ENCODE measurements at places on chromosomes 1 and 21. TPM values are rescaled to one million over a fixed set of nuclear protein-coding genes. Genes with fewer than 3 reads are reported as not detected.

Gene RGSL1
- not detected for total RNA-seq

Gene FCRL6
- not detected for total RNA-seq

Gene SLC1A7
- total RNA-seq, result not detected

Gene GNG4
- total RNA-seq, result 1.9 TPM

Gene CRB1
- total RNA-seq, result not detected

- no peak for DNase-seq
These were observed 1.2 kb upstream of the CAP1 start for GRCh38 chr1:40039245-40039756.

- no peak for DNase-seq
These were observed 112.0 kb downstream of the SYF2 start for GRCh38 chr1:25120281-25120680.

DNA sequence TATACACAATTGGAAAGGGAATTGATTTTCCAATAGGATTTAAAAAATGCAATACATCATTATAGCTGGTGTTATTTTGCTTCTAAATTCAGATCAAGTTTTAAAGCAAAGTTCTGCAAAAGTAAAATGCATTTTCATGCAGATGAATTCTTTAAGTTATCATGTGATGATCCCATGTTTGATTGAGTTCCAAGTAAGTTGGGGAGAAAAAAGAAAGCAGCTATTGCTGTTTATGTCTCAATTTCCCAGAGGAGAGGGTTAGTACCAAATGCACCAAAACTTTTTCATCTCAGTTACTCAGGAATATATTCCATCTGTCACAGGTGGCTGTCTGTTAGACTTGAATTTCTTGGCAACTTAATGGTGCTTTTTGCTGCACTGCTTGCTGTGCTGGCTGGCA is 29.7 kb downstream of the HSPA13 start:
- no peak for DNase-seq

DNA sequence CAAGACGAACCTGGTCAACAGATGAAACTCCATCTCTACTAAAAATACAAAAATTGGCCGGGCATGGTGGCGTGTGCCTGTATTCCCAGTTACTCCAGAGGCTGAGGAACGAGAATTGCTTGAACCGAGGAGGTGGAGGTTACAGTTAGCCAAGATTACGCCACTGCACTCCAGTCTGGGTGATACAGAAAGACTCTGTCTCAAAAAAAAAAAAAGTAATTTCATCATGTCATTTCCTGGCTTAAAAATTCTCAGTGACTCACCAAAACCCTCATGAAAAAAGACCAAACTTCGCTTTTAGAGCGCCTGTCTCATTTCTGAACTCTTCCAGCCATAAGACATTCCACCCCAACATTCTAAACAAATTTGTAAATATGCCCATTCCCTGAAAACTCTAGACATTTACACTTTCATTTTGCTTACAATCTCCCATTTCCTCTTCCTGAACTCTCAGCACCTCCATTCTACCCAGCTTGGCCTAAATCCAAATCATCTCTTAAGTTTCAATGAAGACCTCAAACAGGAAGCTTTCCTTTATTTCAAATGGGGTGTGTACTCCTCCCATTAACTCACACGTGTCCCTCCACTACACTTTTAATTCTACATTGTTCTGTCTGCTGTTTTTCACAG is 50.5 kb upstream of the PRRC2C start:
- no peak for DNase-seq

GRCh38 chr1:67830226-67830625 is 3.0 kb downstream of the GNG12 start:
- no peak for DNase-seq

DNA sequence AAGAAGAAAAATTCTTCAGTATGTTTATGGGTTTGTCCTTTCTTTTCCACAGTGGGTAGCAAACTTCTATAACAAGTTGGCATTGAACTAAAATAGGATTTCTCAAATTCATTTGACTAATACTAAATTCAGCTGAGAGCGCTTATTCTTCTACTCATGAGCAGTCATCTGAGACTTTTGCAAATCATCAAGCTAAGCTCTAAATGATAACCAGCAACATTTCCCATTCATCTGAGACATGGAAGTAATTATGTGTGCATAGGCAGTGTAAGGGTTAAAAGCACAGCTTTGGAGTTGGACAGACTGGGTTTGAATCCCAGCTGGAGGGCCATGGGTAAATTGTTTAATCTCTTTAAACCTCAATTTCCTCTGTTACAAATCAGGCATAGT is 18.3 kb upstream of the CNR2 start:
- no peak for DNase-seq

GRCh38 chr1:113949007-113949406 is 19.9 kb downstream of the HIPK1 start:
- no peak for DNase-seq

DNA sequence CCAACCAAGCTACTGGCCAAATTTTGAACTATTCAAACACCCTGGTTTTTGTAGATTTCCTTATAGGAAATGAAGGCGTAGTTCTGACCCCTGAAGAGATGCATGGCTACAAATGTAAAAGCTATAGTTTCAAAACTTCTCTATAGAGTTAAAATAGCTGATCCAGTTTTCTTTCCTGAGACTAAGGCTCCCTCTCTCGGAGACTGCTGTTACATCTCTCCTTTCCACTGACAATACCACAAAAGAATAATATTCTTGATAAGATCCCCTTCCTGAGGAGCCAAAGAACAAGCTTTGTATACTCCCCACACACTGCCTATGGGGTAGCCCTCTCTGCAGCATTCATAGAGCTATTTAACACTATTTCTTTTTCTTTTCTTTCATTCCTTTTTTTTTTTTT is 6.7 kb upstream of the CFAP126 start:
- no peak for DNase-seq

DNA sequence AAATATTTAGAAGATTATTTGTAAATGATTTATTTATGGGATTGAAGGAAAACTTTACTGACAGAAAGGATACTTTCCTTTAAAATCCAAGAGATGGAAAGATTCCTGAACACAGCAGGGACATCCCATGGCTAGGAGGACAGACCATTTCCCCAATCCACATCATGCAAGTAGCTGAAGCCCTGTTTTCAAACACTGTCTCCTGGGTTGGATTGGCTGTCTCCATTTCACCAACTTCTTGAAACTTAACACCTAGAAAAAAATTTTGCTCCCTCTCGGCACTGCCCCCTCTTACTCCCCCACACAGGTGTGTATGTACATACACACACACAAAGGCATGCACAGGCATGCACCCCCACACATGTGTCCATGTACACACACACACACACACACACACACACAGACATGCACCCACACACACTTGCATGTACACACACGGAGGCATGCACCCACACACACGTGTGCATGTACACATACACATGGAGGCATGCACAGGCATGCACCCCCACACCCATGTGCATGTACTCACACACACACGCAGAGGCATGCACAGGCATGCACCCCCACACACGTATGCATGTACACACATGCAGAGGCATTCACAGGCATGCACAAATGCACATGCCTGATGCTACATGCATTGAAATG is 320.0 kb downstream of the CHRM3 start:
- DNase-seq, result no peak

DNA sequence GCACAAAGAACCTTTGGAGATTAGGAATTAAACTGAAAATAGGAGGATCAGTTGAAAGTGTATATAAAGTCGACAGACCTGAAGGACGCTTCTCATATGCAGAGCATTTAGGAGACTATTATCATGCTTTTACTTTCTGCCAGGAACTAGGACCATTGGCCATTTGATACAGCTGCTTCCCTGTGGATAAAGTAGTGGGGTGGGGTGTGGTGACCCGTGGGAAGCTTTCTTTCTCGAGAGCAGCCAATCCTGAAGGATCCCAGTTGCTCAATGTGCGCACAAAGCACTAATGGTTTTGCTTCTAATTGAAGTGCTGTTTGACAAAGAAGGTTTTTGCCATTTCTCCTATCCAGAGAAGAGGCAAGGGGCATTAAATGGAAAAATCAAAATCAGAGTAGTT is 14.9 kb upstream of the CD55 start:
- no peak for DNase-seq

GRCh38 chr1:99266726-99267125 is 2.4 kb downstream of the PLPPR4 start:
- no peak for DNase-seq

DNA sequence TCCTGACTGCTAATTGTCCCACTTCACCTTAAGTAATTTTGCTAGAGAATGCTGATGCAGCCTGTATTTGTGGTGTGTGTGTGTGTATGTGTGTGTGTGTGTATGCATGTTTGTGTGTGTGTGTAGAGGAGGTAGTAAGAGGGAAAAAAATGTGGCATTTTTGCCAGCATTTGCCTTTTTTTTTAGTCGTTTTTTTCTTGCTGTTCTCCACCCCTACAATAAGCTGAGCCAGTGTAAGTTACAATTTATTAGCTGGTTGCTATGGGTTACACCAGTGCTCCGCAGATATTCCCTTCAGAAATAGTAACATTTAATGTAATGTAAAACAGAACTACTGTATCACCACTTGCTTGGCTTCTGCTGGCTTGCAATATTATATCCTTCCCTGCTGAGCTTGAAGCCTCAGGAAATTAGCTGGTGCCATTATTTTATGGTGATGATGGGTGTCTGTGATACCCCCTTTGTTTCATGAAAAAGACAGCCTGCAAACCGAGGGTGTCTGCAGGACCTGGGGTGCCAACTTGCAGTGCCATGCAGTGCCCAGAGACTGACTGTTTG is 23.4 kb upstream of the IGSF3 start:
- no peak for DNase-seq

All from activated naive CD8-positive, alpha-beta T cell treated with anti-CD3 and anti-CD28 coated beads for 36 hours (primary cell).